NCI-H1417 (cell line): ENCODE measurements at places on chromosomes 1 and 21.

DNA sequence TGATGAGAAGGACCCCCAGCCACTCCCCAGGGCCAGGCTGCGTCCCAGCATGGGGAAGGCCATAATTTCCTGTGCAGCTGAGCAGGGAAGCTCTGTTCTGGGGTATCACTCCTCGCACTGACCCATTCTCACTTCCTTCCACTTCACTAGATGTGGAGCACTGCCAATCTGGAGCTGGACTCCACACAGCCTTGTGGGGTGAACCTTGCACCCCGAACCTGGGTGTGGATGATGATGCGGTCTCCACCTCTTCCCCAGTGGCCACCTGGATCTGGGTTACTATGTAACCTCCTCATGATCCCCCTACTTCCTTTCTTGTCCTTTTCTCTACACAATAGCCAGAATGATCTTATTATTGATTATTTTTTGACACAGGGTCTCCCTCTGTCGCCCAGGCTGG lies 36.7 kb downstream of the CTNNBIP1 start:
- no peak for DNase-seq

DNA sequence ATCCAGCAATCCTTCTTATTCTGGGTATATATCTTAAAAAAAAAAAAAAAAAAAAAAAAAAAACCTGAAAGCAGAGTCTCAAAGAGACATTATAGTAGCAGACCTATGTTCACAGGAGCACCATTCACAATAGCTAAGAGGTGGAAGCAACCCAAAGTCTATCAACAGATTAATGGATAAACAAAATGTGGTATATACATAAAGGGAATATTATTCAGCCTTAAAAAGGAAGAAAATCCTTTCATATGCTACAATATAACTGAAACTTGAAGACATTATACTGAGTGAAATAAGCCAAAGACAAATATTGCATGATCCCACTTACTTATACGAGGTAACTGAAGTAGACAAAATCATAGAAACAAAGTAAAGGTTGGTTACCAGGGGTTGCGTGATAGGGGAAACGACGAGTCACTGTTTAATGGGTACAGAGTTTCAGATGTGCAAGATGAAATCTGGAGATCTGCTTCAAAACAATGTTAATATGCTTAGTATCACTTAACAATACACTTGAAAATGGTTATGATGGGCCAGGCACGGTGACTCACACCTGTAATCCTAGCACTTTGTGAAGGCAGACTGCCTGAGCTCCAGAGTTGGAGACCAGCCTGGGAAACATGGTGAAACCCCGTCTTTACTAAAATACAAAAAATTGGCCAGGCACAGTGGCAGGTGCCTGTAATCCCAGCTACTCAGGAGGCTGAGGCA lies 29.5 kb downstream of the PIK3R3 start:
- no peak for DNase-seq

GRCh38 chr1:54111624-54112023 lies 41.2 kb downstream of the CDCP2 start:
- DNase-seq = no peak

DNA sequence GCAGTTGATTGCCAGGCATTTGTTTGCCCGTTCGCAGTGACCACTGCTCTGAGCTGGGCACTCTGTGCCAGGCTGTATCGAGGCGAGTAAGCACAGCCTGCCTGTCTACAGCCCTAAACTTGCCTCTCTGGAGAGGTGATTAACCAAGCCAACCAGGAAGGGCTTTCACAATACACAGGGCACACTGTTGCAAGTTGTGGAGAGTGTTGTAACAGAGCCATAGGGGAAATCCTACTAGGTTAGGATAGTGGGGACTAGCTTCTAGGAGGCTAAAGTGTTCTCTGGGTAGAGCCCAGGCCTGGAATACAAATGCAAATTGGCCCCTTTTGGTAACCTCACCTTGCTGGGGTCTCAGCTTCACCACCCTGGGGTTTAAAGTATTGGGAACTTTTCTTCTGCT lies 23.8 kb downstream of the PRDM2 start:
- DNase-seq = no peak

- no peak for DNase-seq
Measured at GRCh38 chr1:12161324-12161661, 5.5 kb upstream of the TNFRSF1B start.

- no peak for DNase-seq
Measured at GRCh38 chr1:83086346-83086745, 912.6 kb downstream of the TTLL7 start.

GRCh38 chr1:109532365-109533136 lies 7.1 kb upstream of the GPR61 start:
- DNase-seq = peak; percentile 66

DNA sequence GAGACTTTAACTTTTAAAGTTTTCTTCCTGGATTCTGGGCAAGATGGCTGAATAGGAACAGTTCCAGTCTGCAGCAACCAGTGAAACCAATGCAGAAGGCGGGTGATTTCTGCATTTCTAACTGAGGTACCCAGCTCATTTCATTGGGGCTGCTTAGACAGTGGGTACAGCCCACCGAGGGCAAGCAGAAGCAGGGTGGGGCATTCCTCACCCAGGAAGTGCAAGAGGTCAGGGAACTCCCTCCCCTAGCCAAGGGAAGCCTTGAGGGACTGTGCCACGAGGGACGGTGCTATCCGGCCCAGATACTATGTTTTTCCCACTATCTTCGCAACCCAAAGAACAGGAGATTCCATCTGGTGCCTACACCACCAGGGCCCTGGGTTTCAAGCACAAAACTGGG lies 121.0 kb downstream of the VAV3 start:
- DNase-seq = no peak

GRCh38 chr1:206526064-206526911 lies 19.0 kb downstream of the RASSF5 start:
- DNase-seq = no peak

DNA sequence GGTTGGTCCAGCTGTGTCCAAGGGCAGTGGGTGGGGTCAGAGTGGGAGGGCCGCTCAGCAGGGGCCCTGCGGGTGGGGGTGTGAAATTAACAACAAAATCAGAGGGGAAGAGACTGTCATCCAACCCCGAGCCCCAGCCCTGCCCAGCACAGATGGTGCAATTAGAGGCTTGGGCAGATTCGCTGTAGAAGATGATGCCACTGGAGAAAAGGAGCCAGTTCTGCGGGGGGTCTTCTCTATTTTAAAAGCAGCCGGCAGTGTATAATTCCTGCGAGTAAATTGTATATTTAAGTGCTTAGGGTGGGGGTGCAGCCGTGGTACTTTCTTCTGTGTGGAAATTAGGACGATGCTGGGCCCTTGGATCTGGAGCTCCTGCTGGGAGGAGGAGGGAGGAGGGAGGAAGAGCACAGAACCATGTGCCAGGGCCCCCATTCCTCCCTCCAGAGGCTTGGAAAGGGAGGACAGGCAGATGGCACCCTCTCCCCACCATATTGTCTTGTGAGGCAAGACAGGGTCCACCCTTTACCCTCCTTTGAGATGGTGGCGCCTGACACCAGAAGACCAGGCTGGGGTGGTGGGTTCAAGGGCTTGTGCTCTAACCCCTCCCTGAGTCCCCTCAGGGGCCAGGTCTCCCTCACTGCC lies 89.2 kb downstream of the ACTL8 start:
- DNase-seq = no peak

- no peak for DNase-seq
Measured at GRCh38 chr1:30318413-30318812, 405.0 kb downstream of the MATN1 start.

DNA sequence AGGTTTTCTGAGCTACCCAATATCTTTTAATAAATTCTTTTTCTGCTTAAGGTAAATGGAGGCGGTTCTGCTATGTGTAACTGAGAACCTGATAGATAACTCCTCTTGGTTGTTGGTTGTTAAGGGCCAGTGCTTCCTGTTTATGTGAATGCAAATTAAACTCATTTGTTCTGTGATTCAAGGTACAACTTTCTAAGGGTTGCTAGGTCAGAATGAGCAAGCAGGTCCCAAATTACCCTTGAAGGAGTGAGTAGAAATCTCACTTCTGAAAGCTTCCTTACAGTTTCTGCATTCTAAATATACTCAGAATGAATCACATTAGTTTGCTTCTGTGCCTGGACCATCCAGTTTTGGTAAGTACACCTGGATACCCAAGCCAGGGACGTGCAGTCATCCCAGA lies 15.5 kb upstream of the FAM78B start:
- DNase-seq = no peak

GRCh38 chr1:206776229-206776628 lies 3.9 kb upstream of the IL10 start:
- no peak for DNase-seq

DNA sequence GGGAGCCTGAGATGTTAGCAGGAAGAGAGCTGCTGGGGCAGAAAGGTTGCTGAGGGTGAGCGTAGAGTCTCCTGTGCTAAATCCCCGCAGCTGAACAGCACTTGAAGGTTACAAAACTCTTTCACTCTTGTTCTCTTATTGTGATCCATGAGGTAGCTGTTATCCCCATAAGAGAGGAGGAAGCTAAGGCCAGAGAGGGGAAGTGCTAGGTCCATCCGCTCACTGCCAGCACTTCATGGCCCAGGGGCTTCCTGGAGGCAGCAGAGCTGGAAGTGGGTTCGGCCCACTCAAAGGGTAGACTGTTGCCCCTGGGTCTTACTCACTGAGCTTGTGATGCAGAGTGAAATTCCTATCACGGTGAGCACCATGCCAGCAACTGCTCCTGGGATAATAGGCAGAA lies 5.6 kb downstream of the TMEM234 start:
- no peak for DNase-seq

- no peak for DNase-seq
Measured at GRCh38 chr1:230680300-230681025, 33.5 kb downstream of the AGT start.

DNA sequence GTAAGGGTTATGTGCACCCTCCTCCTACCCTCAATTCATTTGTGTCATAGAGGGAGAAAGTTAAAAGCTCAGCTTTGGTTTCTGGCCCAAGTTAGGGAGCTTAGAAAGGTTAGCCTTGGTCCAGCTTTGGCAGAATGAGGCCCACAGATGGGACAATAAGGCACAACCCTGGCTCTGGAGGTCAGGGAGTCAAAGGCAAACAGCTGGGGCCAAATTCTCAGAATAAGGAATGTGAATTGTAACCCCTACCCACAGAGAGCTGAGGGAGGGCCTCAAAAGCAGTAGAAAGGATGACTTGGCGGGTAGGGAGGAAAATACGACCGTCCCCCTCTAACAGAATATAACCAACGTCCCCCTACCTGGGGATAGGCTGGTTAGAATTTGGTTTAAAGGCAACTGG lies 9.0 kb downstream of the CERS2 start:
- no peak for DNase-seq

- DNase-seq = no peak
Measured at GRCh38 chr21:38440746-38441145, 57.5 kb downstream of the ERG start.

DNA sequence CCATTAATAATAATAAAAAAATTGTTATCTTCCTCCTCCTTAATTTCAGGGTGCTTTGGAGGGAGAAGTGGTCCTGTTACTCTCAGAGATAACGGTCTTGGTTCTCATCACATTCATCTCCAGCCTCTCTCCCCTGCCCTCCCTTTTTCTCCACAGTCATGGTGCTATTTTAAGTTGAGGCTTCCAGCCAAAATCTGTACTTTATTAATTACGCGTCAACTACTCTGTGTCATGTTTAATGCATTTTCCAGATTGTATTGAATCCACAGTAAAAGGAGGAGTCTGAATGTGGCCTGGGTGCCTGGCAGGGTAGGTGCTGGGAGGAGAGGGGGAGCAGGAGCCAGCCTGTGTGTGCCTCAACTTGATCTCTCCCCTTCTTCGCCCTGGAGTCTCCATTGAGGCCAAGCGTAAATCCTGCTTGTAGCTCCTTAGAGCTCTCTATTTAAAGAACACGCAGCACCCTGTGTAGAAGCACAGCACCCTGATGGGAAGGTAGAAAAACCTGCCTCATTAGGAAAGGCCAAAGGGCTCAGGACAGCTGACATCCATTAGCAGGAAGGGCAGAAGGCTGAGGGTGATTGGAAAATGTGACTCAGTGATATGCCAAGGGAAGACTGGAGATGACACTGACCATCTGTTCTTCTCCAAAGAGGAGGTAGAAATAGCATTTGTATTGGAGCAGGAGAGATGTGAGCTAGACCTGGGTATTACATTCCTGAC lies 82.4 kb downstream of the PLXNA2 start:
- DNase-seq = no peak

- no peak for DNase-seq
Measured at GRCh38 chr1:152520561-152521090, 6.3 kb downstream of the CRCT1 start.

- DNase-seq = no peak
Measured at GRCh38 chr1:244456586-244456985, 4.5 kb upstream of the CATSPERE start.

DNA sequence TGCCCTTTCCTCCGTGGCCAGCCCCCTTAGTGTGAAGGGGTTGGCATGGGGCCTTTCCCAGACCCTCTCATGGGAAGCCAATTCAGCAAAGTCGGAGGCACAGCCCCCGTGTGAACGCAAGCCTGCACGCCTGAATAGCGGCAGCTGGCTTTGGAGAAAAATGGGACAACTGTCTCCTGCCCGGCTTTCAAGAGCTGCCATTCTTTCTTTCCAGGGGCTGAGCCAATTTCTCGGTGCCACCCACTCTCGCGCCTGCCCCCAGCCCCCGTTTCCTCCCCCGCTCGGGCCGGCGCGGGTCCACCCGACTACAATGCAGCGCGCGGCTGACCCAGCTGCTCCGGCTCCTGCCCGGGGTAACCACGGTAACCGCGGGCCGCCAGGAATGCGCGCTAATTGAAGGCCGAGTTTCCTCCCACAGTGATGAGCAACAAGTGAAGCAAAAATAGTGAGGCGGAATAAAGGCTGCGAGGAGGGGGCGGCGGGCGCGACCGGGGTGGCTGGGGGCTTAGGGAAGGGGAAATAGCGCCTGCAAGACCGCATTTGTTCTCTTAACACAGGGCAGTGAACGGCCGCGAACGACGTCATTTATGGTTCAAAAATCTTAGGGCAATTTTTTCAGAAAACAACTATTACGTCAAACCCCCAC lies 27.8 kb downstream of the ILDR2 start:
- peak; percentile 93 for DNase-seq

DNA sequence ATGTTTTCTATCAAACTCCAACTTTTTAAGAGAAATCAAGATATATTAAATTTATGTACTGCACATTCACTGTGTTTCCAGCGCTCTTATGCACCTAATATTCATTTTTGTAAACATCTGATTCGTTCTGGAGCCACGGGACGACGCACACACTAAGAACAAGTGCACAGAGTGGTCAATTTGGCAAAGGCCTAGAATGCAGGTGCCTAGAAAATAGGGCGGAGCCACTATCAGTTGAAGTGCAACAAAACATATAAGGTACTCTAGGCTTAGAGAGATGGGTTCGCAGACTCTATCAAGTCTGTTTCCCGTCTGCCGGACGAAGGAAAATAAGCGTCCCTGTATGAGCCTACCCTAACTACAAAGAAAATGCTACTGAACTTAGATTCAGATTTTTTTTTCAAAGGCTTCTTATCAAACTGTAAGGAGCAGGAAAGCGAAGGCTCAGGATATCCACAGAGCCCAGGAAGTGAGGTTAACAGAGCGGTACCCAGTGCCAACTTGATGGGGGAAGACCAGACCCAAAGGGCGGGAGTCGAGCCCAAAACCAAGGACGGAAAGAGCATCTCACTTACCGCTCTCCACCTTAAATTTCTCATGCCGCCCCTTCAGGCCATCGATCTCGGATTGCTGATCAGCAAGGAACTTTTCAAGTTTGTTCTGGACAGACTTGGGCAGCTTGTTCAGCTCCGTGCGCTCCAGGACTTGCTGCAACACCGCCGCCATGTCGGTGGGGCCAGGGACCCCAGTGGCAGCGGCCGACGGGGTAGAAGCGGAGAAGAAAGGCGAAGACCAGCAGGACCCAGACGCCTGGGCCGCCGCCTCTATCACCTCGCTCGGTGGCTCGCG lies 526 bp downstream of the TPR start:
- peak; percentile 53 for DNase-seq

GRCh38 chr1:213138892-213139291 lies 87.9 kb downstream of the RPS6KC1 start:
- no peak for DNase-seq
